ENCODE measurements at places on chromosomes 11 and 22. TPM values are rescaled to one million over a fixed set of nuclear protein-coding genes. Genes with fewer than 3 reads are reported as not detected.

DNA sequence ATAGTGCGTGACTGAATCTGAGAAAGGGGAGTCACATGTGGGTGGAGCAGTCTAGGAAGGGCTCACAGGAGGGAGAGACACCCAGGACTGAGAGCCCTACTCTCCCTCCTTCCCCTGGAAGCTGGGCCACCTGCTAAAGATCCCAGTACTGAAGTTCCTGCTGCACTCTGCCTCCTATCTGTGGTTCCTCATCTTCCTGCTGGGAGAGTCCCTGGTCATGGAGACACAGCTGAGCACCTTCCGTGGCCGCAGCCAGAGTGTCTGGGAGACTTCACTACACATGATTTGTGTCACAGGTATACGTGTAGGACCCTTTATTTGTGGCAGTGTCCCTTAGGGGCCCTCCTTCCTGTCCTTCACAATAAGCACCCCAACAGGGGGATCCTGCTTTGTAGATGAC, 19.3 kb downstream of the ART5 start:
- no peaks in the 10 kb centered on the region for H3K36me3 ChIP-seq
- H3K4me3 ChIP-seq = no peak overlapping the region
- no peaks in the 10 kb centered on the region for H3K4me1 ChIP-seq
- H3K27ac ChIP-seq = no peak overlapping the region
- no peaks in the 10 kb centered on the region for H3K27me3 ChIP-seq

GRCh38 chr11:114277637-114278341, 18.4 kb upstream of the NNMT start:
- H3K36me3 ChIP-seq = peaks cover 1% of the 10 kb centered on the region
- DNase-seq = no peak
- H3K27me3 ChIP-seq = no peaks in the 10 kb centered on the region
- peaks cover 4% of the 10 kb centered on the region for H3K4me1 ChIP-seq
- no peak overlapping the region for H3K27ac ChIP-seq
- no peak overlapping the region for H3K4me3 ChIP-seq

DNA sequence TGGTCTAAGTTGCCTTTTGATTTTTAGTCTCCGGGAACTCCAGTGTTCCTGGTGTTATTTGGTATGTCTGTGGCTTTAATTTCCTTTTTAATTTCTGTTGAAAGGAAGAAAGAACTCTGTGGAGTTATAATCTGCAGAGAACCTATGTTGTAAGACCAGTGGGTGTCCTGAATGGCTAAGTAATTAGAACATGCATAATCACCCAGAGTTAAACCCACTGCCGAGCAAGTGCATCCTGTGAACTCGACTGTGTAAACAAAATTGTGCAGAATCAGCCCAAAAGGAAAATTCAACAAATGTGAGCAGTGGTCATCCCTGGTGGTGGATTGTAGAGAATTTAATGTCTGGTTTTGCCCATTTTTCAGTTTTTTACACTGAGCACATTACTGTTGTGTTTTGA, 162.5 kb downstream of the COMMD9 start:
- H3K27ac ChIP-seq = no peak overlapping the region
- H3K4me1 ChIP-seq = peaks cover 2% of the 10 kb centered on the region
- H3K27me3 ChIP-seq = no peaks in the 10 kb centered on the region

The LUZP2 gene
- total RNA-seq = 0.15 TPM

- no peaks in the 10 kb centered on the region for H3K36me3 ChIP-seq
- peak; percentile 68 for DNase-seq
- H3K4me1 ChIP-seq = no peaks in the 10 kb centered on the region
- H3K27me3 ChIP-seq = no peaks in the 10 kb centered on the region
Measured at GRCh38 chr22:40023341-40023841, 28.6 kb downstream of the FAM83F start.

DNA sequence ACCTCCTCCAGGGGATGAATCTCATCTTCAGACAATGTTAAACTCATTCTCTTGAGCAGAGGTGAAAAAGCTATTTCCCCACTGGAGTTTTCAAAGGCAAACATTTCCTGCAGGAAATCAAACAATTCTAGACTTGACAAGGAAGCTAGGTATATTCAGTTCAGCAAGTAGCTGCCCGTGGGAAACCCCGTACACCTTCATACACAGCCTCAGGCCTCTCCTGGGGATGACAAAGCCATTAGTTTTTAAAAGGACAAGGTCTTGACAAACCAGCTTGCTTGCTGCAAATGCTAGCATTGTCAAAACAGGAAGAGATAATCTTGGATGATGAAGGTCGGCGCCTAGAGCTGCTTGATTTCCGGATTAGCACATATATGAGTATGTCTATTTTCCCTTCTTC, 1630.8 kb upstream of the TENM4 start:
- no peaks in the 10 kb centered on the region for H3K4me1 ChIP-seq
- no peak overlapping the region for H3K4me3 ChIP-seq
- no peak for DNase-seq
- H3K27me3 ChIP-seq = no peaks in the 10 kb centered on the region
- no peaks in the 10 kb centered on the region for H3K36me3 ChIP-seq

DNA sequence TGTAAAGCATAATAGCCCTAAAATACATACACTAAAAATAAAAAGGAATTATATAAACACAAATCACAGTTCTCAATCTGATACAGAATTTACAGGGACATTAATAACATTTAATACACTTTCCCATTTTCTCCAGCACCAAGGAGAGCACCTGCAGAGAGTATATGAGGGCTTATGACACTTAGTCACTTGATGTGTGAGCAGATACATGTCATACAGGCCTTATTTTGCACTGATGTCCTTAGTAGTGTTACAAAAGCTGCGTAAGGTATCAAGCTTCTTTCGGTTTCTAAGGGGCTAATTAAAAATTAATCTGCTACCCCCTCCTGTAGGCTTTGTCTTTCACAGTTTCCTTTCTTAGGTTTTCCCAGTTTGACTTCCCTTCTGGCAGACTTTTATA, 61.3 kb downstream of the TRIM44 start:
- no peak overlapping the region for H3K4me3 ChIP-seq
- DNase-seq = no peak
- H3K36me3 ChIP-seq = peaks cover 4% of the 10 kb centered on the region

- H3K27me3 ChIP-seq = no peaks in the 10 kb centered on the region
- no peak for DNase-seq
- no peak overlapping the region for H3K27ac ChIP-seq
- H3K4me3 ChIP-seq = no peak overlapping the region
Measured at GRCh38 chr11:57160665-57161064, 21.1 kb upstream of the LRRC55 start.

GRCh38 chr11:19509215-19509614, 203.4 kb upstream of the NAV2 start:
- H3K27me3 ChIP-seq = no peaks in the 10 kb centered on the region
- H3K4me3 ChIP-seq = no peak overlapping the region
- peaks cover 5% of the 10 kb centered on the region for H3K4me1 ChIP-seq
- no peak overlapping the region for H3K27ac ChIP-seq

- no peak overlapping the region for H3K27ac ChIP-seq
- no peaks in the 10 kb centered on the region for H3K27me3 ChIP-seq
- no peak for DNase-seq
- no peaks in the 10 kb centered on the region for H3K36me3 ChIP-seq
- no peak overlapping the region for H3K4me3 ChIP-seq
Measured at GRCh38 chr22:45923212-45923611, 53.8 kb downstream of the WNT7B start.

The RBMXL2 gene
- total RNA-seq = not detected

The GUCY1A2 gene
- 37.9 TPM for total RNA-seq

The ELMOD1 gene
- total RNA-seq = 0.32 TPM

The TPBGL gene
- 0.30 TPM for total RNA-seq

- H3K27ac ChIP-seq = no peak overlapping the region
- no peaks in the 10 kb centered on the region for H3K4me1 ChIP-seq
- no peaks in the 10 kb centered on the region for H3K27me3 ChIP-seq
- DNase-seq = no peak
- H3K4me3 ChIP-seq = peak overlapping the region; percentile 25
- H3K36me3 ChIP-seq = no peaks in the 10 kb centered on the region
Measured at GRCh38 chr11:62925308-62925707, 4.1 kb upstream of the CHRM1 start.

The TMEM151A gene
- not detected for total RNA-seq

DNA sequence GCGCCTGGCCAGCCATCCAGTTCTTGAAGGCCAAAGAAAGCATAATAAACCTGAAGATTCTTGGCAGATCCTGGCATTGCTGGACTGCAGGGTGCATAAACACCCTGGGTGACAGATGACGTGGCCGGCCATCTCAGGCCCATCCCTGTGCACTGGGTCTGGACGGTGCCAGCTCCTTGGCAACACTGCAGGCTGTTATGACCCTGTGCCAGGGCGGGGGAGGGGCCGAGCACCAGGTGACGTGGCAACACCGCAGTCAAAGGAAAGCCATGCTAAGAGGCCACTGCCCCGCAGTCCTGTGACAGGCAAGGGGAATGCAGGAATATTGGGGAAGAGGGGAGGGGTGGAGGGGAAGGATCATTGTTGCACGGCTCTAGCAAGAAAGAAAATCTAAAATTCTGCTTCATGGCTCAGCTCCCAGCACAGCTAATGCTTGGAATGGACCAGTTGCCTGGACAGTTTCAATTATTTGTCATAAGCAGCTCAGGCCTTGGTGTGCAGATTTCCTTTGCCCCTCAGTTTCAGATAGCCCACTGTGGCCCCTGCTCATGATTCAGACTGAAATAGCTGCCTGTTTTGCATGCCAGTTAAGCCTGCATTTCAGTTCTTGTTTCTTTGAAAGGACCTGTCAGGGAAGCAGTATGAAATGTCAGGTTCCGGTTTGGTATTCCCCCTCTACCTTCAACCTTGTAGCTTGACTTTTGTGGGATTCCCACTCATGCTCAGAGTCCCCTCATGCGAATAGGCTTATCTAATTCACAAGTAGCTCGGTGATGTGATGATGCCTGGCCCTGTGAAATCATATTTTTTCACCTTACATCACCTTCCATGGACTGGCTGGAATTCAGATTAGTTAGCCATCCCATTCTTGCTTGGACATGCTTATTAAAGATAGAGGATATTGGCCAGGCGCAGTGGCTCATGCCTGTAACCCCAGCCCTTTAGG, 29.7 kb upstream of the DDX6 start:
- H3K4me1 ChIP-seq = no peaks in the 10 kb centered on the region
- DNase-seq = peak; percentile 96
- H3K27ac ChIP-seq = no peak overlapping the region
- H3K27me3 ChIP-seq = no peaks in the 10 kb centered on the region
- H3K4me3 ChIP-seq = no peak overlapping the region

DNA sequence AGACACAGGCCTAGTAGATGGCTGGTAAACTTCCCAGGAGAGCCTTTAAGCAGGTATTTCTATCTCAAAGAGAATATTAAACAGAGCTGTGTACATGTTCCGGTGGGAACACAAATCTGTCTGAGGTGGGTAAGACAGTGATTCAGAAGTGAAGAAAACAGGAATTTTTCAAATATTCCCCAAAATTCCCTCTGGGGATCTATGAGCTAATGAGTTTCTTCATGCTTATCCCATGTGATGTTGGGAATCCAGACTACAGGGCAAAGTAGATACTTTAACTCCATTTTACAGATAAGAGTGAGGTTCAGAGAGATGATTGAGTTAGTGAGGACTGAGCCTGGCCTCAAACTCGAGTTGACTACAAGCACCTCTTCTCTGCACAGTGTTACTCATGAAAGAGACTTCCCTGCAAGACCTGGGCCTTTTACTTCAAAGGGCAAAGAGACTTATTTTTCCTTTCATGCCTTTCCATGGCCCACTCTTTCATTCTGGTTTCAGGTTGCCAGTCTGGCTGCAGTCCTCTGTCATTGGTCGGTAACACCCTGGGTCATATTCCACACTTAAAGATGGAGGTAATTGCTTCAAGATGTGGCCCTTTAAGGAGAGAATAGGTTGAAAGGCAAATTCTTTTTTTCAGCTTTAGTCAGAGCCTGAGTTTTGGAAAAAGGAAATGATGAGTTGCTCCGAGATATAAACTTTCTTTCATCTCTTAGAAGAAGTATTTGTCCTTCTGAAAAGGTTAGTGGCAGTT, 70.1 kb downstream of the CYB5R2 start:
- H3K4me1 ChIP-seq = no peaks in the 10 kb centered on the region
- H3K36me3 ChIP-seq = peaks cover 6% of the 10 kb centered on the region
- no peak for DNase-seq
- no peaks in the 10 kb centered on the region for H3K27me3 ChIP-seq
- no peak overlapping the region for H3K27ac ChIP-seq

DNA sequence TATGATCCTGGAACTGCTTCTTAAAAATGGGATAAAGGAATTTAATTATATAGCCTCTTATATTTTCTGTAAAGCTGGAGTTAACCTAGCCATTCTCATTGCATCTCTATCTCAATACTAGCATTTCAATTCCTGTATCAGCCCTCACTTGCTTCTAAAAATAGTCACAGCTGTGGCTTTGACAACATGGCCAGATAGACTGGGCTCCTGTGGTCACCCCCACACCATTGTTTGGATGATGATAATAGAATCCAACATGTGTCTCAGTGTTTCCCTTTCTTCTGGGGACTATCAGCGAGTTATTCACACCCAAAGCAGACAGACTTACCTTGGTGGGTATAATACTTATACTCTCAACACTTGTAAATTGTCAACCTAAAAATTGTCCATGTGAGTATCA, 6.9 kb downstream of the VWA5A start:
- H3K36me3 ChIP-seq = peaks cover 7% of the 10 kb centered on the region
- no peak overlapping the region for H3K4me3 ChIP-seq
- H3K27ac ChIP-seq = no peak overlapping the region
- H3K4me1 ChIP-seq = no peaks in the 10 kb centered on the region
- no peak for DNase-seq

- H3K27me3 ChIP-seq = no peaks in the 10 kb centered on the region
- H3K36me3 ChIP-seq = no peaks in the 10 kb centered on the region
- H3K27ac ChIP-seq = no peak overlapping the region
- no peak for DNase-seq
Measured at GRCh38 chr11:3132271-3132781, 32.8 kb downstream of the OSBPL5 start.

The MS4A6E gene
- total RNA-seq = not detected

- H3K27ac ChIP-seq = no peak overlapping the region
- no peaks in the 10 kb centered on the region for H3K36me3 ChIP-seq
- DNase-seq = peak; percentile 89
Measured at GRCh38 chr22:32528984-32529982, 54.7 kb downstream of the FBXO7 start.

DNA sequence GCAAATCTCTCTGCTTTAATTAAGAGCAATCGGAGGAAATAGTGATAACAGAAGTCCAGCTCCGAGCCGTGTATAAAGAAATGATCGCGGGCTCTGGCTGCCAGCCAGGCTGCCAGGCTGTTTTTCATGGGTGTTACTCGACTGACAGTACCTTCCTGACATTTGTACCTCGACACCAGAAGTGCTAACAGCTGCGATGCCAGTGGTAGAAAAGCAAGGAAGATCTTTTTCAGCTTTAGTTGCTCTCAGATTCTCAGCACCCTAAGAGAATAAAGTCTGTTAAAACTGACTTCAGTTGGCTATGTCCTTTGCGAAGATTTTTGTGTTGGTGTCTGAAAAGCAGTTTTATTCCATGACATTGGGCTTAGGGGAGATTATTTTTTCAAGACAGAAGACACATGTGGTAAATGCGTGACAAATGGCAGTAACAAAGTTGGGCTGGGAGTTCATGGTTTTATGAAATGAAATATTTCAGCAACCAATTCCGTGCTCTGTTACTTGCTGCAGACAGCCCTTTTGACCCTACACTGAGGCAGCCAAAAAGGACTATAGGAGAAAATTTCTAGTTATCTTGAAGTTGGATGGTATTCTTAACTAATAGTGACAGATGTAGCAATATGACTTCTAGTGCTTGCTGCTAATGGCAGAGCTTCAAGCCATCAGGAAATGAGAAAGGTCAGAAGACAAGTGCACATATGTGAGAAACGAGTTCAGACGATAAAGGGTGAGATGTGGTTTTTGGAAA, 296.2 kb downstream of the CNTN5 start:
- H3K4me3 ChIP-seq = peak overlapping the region; percentile 41
- DNase-seq = no peak
- H3K27ac ChIP-seq = no peak overlapping the region
- no peaks in the 10 kb centered on the region for H3K27me3 ChIP-seq
- no peaks in the 10 kb centered on the region for H3K4me1 ChIP-seq

- no peaks in the 10 kb centered on the region for H3K4me1 ChIP-seq
- peaks cover 2% of the 10 kb centered on the region for H3K36me3 ChIP-seq
- DNase-seq = no peak
- no peaks in the 10 kb centered on the region for H3K27me3 ChIP-seq
Measured at GRCh38 chr22:38353701-38354100, 36.5 kb upstream of the CSNK1E start.

Measured in aorta (tissue), 5 donors.